ENCODE measurements at places on chromosomes 11 and 22.
A peak's percentile ranks its signal among the peaks of the same experiment; 100 is the strongest.

GRCh38 chr11:70428701-70429427 lies 30.5 kb downstream of the CTTN start:
- DNase-seq = no peak

GRCh38 chr11:117643606-117644300 lies 153.3 kb downstream of the DSCAML1 start:
- DNase-seq = no peak

DNA sequence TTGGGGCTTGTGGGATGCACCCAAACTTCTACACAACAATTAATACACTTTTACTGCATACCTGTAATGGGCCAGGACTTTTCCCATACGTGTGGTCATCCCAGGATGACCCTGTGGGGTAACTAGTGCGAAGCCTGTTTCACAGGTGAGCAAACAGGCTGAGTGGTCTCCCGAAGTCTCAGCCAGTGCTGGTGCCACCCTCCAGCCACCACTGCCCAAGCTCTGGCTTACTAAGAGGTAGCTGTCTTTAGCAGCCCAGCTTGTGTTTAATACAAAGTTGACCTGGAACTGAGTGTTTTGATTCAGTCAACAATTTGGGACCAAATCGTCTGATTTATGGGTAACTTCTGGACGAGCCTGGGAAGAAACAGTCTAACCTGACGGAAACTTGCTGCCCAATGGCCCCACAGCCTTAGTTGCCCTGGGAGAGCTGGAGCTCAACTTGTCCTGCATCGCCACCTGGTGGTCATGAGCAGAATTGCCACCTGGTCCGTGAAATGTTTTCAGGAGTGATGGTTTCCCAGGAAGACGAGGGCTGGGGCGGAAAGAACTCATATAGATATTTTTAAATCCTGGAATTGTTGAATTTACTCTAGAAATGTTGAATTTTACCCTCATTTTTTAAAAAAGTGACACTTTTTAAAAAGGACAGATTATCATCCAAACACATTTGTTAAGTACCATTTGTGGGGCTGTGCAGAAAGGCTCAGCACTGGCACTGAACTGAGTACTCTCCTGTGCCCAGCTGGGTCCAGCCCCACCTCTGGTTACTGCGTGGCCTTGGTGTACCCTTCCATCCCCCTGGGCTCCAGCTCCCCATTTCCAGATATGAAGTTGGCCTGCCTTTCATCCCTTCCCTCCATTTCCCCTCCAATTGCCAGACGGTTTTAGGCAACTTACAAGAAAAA lies 95.5 kb upstream of the PARVA start:
- peak; percentile 76 for DNase-seq

- no peak for DNase-seq
Measured at GRCh38 chr22:30040499-30041260, 39.6 kb upstream of the HORMAD2 start.

DNA sequence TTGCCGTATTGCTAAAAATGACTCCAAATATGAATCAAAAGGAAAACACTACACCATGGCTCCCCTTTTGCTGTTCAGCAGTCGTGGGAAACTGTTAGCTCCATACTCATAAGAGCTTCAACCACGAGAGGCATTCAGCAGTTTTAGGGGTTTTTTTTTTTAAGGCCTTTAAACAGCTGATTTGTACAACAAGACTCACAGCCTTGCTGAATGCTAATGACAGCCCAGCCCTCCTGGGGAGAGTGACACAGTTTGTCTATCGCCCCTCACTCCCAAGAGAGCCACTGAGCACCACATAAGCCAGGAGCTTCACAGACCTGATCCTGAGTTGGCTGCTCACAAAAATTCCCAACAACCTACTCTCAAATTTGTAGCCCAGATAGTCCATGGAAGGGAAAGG lies 32.4 kb downstream of the GALNT18 start:
- no peak for DNase-seq

GRCh38 chr11:33376331-33377310 lies 119.4 kb downstream of the HIPK3 start:
- no peak for DNase-seq

DNA sequence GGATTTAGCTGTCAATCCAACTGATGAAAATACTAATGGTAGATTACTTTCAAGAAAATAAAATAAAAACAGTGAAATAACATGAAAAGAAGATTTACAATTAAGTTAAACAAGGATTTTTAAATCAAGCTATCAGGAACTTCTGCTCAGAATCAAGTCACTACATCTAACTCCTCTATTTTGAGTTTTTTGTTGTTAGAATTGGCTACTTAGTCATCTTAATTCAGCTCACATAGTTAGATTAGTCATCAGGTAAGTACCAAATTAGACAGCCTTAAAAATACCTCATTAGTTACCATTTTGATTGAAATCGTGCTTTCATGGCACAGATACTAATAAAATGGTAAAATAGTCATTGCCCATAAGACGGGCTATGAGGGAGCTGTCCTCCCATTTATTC lies 35.8 kb downstream of the BTG4 start:
- DNase-seq = no peak

GRCh38 chr11:35494957-35495490 lies 30.4 kb downstream of the PAMR1 start:
- DNase-seq = no peak

- DNase-seq = no peak
Measured at GRCh38 chr22:17475318-17476230, 87.7 kb upstream of the SLC25A18 start.

DNA sequence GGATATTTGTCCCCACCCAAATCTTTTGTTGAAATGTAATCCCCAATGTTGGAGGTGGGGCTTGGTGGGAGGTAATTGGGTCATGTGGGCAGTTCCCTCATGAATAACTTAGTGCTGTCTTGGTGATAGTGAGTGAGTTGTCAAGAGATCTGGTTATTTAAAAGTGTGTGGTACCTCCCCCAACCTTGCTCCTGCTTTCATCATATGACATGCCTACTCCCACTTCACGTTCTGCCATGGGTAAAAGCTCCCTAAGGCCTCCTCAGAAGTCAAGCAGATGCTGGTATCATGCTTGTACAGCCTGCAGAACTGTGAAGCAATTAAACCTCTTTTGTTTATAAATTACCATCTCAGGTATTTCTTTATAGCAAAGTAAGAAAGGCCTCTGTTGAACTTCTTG lies 30.6 kb downstream of the AAMDC start:
- DNase-seq = no peak

DNA sequence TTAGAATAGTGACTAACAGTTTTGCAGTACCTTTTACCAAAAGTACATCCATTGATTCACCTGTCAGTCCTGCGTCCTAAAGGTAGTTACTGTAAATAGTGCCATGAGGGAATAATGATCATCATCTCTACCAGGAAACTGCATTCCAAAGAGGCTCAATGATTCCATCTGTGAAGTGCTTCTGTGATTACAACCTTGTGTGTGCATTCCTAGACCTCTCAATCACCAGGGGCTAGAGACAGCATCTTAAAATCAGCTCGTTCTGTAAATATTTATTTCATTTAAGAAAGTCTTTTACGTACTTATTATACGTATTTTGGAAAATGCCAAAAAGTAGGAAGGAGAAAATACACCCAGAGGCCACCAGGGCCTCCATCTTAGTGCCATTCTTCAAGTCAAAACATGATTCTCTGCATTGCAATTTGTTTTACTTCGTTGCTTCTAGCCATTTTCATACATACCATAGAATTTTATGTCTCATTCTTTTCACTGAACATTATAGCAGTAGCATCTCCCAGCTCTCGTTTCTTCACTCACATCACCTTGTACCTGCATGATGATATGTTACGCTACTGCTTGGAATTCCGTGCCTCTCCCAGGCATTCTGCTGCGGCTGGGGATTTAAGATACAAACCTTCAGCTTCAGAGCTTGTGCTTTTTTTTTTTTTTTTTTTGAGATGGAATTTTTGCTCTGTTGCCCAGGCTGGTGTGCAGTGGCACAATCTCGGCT lies 117.0 kb downstream of the SEZ6L start:
- no peak for DNase-seq

GRCh38 chr11:937841-938261 lies 12.2 kb downstream of the AP2A2 start:
- no peak for DNase-seq

- no peak for DNase-seq
Measured at GRCh38 chr11:36041988-36042611, 98.2 kb downstream of the LDLRAD3 start.

DNA sequence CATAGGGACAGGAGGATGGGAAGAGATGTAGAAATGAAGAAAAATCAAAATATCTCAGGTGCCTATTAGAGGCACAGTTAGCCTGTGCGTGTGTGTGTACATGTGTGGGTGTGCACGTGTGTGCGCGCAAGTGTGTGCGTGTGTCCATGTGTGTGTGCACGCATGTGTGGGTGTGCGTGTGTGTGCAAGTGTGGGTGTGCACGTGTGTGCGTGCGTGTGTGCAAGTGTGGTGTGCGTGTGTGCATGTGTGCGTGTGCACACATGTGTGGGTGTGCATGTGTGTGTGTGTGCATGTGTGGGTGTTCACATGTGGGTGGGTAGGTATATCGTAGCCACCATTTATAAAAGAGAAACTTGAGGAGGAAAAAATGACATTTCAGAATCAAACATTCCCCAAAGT lies 9.4 kb downstream of the CRYBB2 start:
- DNase-seq = no peak

DNA sequence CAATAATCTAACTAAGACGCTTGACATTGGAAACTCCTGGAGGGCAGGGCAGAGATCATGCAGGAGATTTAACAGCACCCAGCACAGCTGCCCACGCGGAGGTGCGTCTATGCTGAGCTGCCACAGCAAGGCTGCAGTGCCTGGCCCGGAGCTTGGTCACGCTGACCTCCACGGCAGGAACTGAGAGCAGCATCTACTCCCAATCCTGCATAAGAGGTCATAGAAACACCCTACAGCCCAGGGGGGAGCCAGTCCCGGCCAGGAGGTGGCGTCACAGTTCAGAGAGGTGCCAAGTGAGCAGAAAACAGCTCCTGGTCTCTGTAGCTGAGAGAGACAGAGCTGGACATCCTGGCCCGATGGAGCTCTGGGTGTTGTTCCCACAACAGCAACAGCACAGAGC lies 121.1 kb upstream of the TMEM45B start:
- no peak for DNase-seq

- DNase-seq = no peak
Measured at GRCh38 chr11:88508759-88509581, 171.4 kb upstream of the CTSC start.

- no peak for DNase-seq
Measured at GRCh38 chr11:34926101-34926830, 9.8 kb downstream of the PDHX start.

DNA sequence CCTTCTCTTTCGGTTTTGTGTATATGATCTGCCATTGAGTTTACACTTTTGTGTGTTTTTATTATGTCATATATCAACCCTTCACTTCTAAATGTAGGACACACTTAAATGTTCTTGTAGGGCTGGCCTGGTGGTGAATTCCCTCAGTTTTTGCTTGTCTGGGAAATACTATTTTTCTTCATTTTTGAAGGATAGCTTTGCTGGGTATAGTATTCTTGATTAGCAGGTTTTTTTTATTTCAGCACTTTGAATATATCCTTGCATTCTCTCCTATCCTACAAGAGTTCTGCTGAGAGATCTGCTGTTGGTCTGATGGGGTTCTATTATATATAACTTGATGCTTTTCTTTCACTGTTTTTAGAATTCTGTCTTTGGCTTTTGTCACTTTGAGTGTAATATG lies 79.1 kb downstream of the TECTA start:
- no peak for DNase-seq

GRCh38 chr22:38823637-38824036 lies 20.2 kb downstream of the NPTXR start:
- no peak for DNase-seq

- DNase-seq = no peak
Measured at GRCh38 chr11:127049486-127049885, 48.9 kb upstream of the KIRREL3 start.

DNA sequence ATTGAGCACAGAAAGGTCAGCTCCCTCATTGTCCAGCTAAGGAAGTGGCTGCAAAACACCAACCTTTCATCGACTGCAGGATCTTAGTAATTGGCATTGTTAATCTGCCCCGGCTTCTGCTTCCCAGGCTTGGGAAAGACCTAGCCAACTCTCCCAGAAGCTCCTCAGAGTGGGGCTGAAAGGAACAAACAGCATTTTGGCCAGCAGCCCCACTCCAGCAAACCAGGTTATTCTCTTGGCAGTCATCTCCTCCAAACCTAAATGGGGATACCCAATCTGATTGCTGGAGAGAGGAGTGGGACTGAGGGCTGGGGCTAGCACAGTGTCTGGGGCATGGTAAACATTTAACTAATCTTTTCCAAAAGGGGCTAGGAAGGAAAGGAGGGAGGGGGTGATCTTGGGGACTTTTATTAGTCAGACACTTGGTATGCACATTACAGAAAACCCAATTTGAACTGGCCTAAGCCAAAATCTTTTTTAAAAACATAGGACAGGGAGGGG lies 294.4 kb downstream of the MN1 start:
- no peak for DNase-seq

GRCh38 chr11:50298182-50298988 lies 265.7 kb downstream of the OR4C45 start:
- no peak for DNase-seq

DNA sequence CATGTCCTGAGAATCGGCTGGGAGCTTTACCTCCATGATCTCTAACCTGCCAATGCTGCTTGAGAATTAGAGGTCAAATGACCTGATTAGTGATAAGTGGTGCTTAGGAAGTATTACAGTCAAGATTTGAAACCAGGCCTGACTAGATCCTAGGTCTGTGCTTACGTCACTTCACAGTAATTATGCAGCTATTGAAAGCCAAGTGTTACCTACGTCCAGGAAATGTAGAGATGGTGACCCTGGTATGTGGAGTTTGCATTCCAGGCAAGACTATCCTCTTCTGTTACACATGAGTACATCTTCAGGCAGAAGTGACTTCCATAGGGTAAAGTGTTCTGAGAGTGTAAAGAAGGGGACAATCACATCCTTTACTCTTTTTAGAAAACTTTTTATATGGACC lies 530.4 kb upstream of the TENM4 start:
- DNase-seq = no peak

GRCh38 chr22:49295851-49296560 lies 531.7 kb downstream of the BRD1 start:
- DNase-seq = no peak

DNA sequence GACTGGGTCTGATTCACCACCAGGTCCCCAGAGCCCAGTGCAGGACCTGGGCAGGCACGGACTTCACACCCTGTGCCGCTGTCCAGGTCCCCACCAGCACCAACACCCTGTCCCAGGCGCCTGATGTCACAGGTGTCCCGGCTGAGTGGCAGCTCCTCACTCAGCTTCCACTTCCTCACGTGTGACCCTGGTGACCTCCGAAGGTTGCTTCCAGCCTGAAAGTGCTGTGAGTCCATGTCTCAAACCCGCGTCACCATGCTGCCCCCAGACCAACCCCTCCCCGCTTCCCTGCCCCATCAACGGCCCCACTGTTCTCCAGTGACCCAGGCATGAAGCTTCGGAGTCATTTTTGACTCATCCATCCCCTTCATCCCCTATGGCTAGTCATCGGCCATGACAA lies 25.7 kb upstream of the PICK1 start:
- no peak for DNase-seq

GRCh38 chr11:94784884-94785283 lies 16.7 kb downstream of the AMOTL1 start:
- no peak for DNase-seq

Data from activated CD4-positive, alpha-beta T cell treated with anti-CD3 and anti-CD28 coated beads for 24 hours (primary cell).